ENCODE measurements at places on chromosomes 16 and 17.

DNA sequence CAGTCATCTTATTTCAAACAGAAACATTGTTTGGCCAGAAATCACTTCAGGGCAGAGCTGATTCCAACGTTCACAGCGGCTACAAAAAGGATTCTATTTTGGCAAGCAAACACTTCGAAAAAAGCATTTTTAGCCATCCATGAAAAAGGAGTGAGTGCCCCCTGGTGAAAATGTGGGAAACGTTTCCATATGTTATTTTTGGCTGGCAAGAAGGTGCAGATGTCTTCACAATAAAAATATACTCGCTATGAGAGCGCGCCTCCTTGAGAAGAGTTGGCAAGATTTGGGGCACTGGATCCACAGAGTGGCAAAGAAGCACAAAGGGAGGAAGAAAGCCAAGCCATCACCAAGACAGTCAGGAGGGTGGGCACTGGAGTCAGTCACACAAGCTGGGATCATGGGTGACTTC lies 191.1 kb downstream of the CHD9NB start:
- no peak for DNase-seq

DNA sequence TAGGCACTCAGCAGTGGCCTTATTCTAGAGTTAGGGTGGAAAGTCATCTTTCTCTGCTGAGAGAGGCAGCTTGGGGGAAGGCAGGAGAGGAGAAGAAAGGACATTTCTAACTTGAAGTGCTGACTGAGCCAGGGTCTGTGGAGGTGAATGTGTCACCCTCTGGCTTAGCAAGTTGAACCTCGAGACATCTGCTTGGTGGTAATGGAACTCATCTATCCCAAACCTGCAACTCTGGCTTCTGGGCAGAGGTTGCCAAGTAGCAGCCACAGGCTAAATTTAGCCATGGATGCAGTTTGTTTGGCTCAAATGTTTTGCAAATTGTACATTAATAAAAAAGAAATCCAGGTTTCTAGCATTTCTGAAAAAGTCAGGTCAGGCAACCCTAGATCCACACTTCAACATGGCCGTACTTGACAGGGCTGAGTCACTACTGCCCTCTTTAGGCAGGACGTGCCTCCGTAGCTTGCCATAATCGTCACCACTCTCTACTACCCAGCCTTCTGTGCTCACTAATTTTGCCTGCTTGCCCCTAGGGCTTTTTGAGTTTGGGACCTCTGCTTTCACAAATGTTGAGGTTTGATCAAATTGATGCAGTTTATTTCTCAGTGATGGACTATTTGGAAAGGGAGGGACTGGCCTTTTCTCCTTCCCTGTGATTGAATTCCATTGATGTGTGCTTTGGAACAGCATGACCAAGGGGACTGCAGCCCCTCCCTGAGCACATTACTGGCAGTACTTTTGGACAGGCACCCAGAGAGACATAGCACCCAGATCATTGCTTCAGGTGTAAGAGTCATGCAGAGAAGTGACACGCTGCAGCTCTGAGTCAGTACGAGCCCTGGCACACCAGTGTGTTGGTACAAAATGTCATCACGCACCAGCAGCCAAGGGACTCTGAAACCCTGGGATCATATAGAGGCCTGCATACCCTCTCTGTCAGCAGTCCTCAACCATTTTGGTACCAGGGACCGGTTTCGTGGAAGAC lies 5.2 kb downstream of the CDH13 start:
- DNase-seq = no peak

DNA sequence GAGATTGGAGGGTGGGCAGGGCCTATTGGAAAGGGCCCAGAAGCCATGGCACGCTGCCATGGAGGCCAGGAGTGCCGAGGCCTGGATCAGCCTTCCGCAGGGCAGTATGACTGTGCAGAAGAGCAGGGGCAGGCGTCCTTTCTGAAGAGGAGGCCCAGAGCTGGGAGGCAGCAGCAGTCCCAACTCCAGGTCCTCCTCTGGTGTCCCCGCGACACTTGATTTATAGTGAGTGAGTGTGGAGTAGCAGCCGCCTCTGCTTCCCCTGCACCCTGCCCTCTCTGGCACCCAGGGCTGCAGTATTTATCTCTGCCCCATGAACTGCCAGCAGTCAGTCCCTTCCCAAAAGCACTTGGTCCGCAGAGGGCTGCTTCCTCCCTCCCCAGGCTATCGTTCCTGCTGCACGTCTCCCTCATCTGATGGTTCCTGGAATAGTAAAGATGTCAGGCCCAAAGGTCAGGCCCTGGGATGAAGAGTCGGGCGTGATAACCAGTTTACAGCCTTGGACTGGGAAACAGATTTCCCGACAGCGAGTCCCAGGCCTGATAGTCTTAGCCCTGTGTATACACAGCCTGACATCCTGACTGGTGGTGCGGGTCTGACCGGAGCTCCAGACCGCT lies 32.9 kb downstream of the PGS1 start:
- no peak for DNase-seq

GRCh38 chr16:4486126-4486893 lies 10.1 kb downstream of the HMOX2 start:
- DNase-seq = no peak

DNA sequence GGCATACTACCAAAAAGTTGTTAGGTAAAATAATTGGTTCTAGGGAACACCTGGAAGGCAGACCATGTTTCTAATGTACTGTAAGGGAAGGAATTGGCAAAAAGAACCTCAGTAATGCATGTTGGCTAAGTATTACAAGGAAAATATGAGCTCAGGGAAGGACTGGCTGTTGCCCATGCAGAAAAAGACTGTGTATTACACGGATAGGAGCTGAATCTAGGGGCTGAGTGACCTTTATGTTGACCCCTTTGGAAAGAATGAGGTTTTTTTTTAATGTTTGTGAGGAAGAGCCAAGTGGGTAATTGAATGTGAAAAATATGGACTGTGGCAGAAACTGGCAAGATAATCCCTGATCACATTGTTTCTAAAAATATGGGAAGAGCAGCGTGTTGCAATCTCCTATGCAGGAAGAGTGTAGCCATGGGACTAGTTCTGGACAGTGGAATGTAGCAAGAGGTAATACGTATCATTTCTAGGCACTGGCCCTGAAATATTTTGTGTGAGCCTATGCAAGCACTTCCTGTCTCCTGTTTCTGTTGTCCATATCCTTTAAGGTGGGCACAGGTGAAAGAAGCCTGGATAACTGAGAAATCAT lies 95.1 kb upstream of the CNTNAP4 start:
- no peak for DNase-seq

GRCh38 chr17:60353773-60354172 lies 38.2 kb downstream of the USP32 start:
- no peak for DNase-seq

DNA sequence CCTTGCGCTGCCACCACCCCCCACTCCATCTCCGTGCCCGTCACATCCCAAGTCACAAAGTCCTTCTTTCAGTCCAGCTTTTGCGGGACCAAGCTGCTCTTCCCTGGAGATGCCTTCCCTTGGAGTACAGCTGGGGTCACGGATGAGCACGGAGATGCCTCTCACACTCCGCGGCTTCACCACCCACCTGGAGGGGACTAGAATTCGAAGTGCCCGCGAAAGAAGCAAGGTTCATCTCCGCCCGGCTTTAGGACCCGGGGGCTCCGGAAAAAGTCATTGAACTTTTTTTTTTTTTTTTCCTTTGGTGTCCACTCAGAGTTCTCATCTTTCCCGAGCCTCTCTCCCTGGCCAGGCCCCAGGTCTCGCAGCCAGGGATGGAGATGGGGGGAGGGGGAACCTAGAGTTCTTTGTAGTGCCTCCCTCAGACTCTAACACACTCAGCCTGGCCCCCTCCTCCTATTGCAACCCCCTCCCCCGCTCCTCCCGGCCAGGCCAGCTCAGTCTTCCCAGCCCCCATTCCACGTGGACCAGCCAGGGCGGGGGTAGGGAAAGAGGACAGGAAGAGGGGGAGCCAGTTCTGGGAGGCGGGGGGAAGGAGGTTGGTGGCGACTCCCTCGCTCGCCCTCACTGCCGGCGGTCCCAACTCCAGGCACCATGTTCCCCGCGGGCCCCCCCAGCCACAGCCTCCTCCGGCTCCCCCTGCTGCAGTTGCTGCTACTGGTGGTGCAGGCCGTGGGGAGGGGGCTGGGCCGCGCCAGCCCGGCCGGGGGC lies at the start of gene FKBP10:
FKBP10 (plus strand) TSS at position 624 of the 771 bp plus-strand sequence; CDS start at position 655, 31 bp downstream.
- peak; percentile 22 for DNase-seq

GRCh38 chr16:20867585-20867984 lies 32.6 kb downstream of the DCUN1D3 start:
- DNase-seq = no peak

- DNase-seq = no peak
These were observed 84.3 kb downstream of the KSR1 start for GRCh38 chr17:27540318-27541101.

GRCh38 chr16:80824623-80825364 lies 20.4 kb upstream of the CDYL2 start:
- DNase-seq = no peak

DNA sequence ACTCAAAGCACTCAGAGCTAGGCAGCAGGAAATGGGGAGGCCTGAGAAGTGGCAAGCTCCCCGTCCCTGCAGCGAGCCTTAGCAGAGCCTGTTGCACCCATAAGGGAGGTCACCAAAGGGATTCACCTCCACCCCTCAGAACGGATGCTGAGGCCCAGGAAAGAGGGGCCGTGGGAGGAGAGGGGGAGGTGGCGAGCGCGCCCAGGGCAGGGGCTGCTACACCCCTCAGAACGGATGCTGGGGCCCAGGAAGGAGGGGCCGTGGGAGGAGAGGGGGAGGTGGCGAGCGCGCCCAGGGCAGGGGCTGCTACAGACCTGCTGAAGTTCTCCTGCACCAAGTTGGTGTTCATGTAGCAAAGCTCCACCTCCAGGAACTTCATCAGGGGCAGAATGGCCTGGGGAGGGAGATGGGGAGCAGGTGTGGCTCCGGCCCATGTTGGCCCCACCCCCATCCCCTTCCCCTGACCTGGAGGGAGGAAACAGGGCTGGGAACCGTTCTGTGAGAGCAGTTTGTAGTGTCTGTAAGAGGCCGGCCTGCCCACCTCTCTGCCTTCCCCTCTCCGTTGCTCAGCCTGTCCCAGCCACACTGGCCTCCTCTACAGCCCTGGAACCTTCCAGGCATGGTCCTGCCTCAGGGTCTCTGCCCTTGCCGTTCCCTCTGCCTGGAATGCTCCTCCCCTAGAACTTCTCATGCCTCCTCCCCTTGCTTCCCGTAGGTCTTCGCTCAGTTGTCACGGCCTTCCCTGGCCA lies 11.4 kb downstream of the UNC13D start:
- DNase-seq = peak; percentile 19
